GM13977 (cell line): ENCODE measurements at places on chromosomes 6 and 20.

- DNase-seq, result no peak
Measured at GRCh38 chr6:22001396-22002027, 295.3 kb downstream of the PRL start.

- no peak for DNase-seq
Measured at GRCh38 chr20:14067603-14068002, 72.3 kb downstream of the MACROD2 start.

GRCh38 chr6:108029226-108029921 is 45.2 kb downstream of the OSTM1 start:
- no peak for DNase-seq

- DNase-seq, result no peak
Measured at GRCh38 chr6:128365520-128366160, 154.8 kb downstream of the PTPRK start.

DNA sequence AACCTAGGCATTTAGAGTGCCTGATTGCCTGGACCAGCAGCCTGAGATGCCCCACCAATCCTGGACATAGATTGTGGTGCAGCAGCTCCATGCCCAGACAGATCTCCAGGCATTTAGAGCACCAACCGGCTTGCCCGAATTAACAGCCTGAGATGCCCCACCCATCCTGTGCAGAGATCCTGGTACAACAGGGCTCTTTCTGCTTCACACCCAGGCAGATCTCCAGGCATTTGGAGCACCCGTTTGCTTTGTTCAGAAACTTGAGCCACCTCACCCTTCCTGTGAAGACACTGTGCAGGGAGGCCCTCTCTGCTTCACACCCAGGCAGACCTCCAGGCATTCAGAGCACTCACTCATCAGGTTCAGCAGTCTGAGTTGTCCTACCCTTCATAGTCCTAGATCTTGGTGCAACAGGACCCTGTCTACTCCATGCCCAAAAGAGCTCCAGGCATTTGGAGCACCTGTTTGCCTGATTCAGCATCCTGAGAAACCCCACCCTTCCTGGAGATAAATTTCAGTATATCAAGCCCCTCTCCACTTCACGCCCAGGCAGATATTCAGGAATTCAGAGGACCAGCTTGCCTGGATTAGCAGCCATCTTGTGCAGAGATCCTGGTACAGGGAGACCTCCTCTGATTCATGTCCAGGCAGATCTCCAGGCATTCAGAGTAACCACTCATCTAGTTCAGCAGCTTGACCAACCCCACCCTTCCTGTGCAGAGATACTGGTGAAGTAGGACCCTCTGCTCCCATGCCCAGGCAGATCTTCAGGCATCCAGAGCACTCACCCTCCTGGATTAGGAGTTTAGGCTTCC is 189.2 kb upstream of the FERMT1 start:
- no peak for DNase-seq

GRCh38 chr20:53176134-53176533 is 204.0 kb downstream of the TSHZ2 start:
- DNase-seq, result no peak

- no peak for DNase-seq
Measured at GRCh38 chr6:148760258-148760534, 13.4 kb downstream of the UST start.

DNA sequence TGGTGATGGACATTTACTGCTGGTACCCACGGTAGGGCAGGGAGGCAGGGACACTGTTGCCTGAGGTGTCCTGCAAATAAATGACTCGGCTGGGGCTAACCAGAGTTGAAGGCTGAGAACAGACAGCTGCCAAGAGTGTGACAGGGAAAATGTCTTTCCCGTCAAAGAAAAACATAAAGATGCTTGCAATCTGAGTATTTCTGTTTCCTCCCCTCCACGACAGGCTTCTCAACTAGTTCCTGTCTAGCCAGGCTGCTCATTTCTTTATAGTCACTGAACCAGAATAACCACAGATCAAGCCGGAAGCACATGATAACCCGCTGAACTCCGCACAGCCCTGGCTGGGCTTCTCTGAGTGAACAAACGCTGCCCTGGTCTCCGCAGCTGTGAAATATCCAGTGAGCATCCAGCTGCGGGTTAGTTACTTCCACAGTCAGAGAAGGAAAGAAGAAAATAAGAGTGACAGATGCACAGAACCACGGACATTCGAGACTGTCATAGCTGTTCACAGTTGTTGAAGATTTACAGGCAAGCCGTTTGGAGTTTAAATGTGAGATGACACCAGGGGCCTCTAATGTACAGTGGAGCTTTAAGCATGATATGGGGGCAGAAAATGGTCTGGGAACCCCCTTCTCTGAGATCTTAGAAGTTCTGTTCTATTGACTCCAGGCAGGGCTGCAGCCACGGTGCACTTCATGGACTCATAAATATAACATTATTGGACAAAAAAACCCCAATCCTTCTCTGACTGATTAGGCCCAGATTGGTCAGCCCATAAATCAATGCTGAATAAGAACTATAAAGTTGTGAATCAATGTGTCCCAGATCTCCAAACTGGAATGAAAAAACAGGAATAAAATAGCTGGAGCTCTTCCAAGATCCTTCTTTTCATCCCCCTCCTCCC is 299.9 kb upstream of the SUPT3H start:
- DNase-seq, result peak; percentile 57

DNA sequence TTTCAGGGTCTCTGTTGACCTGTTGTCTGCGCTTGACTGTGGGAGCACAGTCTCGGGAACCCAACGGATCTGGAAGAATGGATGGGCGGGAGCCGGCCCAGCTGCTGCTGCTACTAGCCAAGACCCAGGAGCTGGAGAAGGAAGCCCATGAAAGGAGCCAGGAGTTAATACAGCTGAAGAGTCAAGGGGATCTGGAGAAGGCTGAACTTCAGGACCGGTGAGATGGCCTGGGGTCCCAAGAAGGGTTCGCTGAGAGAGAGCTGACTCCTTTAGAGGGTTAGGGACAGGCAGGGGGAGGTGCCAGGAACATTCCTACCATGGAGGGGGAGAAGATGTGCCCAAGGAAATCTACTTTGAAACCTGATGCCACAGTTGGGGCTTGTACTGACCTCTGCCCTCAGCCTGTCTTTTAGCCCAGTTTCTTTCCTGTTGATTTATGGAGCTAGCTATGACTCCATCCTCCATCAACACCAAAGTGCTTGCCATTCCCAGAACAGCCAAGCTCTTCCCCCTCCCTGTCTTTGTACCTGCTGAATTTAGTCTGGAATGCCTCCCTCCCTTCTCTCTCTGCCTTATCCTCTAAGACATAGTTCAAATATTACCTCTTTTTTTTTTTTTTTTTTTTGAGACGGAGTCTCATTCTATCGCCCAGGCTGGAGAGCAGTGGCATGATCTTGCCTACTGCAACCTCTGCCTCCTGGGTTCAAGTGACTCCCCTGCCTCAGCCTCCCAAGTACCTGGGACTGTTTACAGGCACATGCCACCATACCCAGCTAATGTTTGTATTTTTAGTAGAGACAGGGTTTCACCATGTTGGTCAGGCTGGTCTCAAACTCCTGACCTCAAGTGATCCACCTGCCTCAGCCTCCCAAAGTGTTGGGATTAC is 12.2 kb downstream of the CEP250 start:
- DNase-seq, result no peak

- no peak for DNase-seq
Measured at GRCh38 chr6:20652299-20653084, 118.2 kb downstream of the CDKAL1 start.

- DNase-seq, result no peak
Measured at GRCh38 chr6:50716899-50717509, 3.7 kb downstream of the TFAP2D start.

DNA sequence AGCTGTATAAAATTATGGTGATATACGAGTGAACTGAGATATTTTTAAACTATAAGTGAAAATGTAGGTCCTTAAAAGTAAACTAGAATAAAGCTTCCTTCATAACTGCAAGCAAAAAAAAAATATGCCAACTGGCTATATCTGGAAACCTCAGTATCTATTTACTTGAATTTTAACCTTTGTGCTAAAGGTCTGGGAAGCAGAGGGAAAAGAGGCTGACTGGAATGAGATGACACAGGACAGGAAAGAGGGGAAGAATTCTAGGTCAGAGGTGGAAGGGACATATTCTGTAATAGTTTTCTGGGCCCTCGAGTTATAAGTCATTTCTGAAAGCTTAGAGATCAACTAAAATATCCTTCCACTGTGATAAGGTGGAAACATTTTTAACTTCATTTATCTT is 46.8 kb downstream of the AIG1 start:
- no peak for DNase-seq

DNA sequence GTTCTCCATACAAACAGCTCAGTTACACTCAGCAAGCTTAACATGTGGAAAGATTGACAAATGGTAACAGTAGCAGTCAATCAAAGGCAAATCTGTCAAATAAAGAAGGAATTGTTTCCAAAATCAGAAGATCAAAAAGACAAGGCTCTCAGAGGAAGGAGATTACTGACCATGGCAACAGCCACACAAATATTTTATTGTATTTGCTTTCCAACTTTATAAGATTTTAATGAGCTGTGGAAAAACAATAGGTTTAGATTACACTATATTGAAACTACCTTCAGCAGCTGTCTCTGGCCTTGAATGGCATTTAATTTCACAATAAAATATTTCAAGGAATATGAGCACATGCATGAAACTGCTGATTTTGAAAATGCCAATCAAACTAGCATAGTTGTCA is 1143.9 kb upstream of the GJE1 start:
- no peak for DNase-seq

DNA sequence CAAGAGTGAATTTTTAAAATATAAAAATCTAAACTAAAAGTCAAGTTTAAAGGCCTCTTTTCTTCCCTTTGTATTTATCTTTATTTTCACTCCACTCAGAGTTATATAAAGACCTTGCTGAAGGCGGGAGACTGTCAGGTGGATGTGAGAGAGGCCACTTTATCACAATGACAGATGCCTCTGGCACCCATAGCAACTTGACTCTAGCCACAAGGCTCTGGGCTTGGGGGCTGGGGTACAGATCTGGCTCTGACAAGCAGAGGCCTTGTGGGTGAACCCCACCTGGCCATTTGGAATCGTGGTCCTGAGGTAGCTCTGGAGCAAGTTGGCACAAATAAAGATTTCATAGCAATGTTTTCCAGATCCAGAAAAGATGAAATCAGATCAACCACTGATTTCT is 417.2 kb downstream of the RFPL4B start:
- DNase-seq, result no peak

GRCh38 chr6:84766118-84766798 is 1.9 kb upstream of the TBX18 start:
- no peak for DNase-seq

DNA sequence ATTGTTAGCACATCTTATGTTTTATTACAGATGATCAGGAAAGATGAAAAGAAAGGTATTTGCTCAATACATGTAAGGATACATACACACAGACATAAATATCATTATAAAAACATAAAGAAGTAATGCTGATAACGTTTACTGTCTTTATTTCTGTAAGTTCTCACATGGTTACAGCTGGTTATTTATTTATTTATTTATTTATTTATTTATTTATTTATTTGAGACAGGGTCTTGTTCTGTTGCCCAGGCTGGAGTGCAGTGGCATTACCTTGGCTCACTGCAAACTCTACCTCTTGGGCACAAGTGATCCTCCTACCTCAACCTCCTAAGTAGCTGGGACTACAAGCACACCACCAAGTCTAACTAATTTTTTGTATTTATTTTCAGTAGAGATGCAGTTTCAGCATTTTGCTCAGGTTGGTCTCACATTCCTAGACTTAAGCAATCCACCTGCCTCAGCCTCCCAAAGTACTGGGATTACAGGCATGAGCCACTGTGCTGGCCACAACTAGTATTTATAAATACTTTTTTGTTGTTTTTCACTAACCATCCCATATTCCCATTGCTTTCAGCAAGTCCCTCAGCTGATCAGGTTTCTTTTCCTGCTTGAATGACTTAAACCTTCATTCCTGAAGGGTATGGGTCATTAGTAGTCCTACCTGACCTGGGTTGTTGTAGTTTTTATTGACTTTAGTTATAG is 35.8 kb downstream of the HLA-B start:
- no peak for DNase-seq

GRCh38 chr6:96420294-96420693 is 101.3 kb upstream of the UFL1 start:
- DNase-seq, result no peak

GRCh38 chr6:111276736-111277135 is 189.4 kb downstream of the SLC16A10 start:
- DNase-seq, result no peak

DNA sequence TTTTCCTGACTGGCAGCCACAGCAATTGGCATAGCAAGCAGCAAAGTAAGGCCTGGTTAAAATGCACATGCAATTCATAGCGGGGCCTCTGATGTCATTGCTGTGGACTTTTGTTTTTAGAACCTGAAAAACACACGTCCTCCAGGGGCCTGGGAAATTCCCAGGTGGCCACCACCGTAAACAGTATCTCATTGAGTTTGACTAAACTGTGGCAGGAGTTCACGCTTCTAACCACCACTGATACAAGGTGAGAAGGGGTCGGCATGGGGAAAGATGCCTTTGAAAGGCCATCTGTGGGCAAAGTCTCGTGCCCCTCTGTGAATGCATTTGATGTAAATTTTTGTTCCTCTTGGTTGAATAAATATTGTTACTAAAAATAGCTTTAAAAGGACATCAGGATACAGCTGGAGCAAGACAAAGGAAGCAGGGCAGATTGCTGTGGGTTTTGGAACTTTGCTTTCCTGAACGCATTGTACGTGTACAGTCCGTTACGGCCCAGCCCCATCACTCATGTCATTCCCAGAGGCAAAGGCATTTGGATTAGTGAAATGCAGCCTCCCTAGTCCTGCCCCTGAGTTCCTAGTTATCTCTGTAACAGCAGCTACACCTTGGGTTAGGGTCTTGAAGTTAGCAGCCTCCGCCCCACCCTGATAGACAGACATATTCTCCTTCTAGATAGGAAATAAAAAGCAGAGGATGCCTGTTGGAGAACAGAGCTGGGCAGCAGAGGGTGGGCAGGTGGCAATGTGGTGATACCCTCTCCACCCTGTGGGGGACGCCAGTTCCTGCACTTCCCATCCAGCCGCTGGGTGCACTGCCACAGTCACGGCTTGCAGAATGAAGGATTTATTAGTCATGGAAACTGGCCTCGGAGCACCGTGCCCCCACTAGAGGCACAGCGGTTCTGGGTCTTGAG is 80.3 kb downstream of the ZDHHC14 start:
- DNase-seq, result peak; percentile 76

DNA sequence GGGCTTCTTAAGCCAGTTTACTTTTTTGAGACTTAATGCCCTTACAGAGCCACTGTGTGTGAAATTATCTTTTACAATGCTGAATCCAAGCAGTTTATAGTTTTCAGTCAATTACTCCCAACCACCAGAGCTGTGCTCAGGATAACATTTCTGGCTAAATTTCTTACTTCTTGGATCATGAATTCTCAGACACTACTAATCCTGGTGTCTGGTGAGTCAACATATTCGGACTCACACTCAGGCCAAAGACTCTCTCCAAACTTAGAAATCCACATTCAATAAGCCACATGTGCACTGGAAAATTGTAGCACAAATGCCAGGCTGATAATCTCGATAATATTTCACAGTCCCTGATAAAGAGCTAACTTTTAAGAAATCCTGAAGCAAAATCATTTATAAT is 49.0 kb downstream of the PTPRT start:
- no peak for DNase-seq

- no peak for DNase-seq
Measured at GRCh38 chr20:52270696-52271095, 79.1 kb upstream of the ZFP64 start.
